ENCODE measurements at places on chromosomes 16 and 17.

DNA sequence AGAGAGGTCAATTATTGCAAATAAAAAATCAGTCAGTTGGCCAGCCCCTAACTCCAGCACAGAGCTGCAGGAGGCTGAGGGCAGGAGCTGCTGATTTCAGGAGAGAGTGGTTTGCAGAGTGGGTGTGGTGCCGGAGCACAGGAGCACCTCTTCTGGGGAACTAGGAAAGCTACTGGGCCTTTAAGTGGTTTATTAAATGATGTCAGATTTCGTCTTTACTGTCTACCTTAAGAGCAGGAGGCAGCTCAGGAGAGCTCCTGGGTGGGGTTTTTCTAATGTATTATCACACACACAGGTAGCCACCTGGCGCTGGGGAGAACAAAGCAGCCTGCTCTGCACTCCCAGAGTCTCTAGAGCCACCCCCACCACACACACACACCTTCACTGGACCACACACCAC lies 11.5 kb upstream of the HAS3 start:
- DNase-seq, result no peak

- DNase-seq, result no peak
These were observed 164.3 kb downstream of the ANKFN1 start for GRCh38 chr17:56317351-56318208.

DNA sequence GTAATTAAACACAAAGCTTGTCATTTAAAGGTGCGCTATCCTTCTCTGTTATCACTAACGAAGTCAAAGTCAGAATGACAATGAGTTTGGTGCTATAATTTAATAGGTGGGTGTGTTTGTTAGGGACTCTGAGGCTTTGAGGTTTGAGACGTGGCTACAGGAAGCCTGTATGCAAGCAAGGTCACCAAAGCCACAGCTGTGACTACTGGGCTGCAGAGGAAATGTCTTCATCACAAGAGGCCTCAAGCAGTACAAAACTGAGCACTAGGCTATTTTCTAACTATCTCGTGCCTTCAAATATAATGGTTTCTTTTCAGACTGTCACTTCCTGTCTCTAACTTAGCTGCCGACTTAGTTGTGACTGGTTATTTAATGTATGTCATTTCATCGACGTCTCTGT lies 141.2 kb downstream of the AATF start:
- DNase-seq, result no peak

DNA sequence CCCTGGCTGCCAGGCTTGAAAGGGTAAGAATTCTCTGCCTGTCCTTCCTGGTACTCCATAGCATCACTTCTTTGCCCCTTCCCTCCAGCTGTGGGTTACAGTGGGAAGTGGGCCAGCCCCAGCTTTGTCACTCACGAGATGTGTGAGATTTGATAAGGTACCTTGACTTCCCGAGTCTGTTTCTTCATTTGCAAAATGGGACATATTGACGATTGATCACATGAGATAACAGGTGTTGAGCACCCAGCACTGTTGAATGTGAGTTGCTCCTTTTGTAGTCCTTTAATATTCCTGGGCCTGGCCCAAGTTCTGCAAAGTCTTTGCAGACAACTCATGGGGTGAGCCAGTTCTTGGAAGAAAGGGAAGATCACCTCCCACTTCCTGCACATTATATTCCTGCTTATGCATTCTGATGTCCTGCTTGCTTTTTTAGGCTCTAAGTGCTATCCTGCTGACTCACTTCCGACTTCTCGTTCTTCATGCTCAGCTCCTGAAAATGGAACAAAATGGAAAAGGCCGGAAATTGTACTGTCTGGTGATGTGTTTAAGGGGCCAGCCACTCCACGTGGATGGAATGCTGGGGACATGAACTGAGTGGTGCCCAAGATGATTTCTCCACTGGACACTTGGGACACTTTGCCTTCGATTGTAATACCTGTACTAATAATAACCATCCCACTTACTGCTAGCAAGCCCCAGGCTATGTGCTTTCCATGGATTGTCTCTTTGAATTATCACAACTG lies 8.3 kb upstream of the NLK start:
- DNase-seq, result peak; percentile 87

DNA sequence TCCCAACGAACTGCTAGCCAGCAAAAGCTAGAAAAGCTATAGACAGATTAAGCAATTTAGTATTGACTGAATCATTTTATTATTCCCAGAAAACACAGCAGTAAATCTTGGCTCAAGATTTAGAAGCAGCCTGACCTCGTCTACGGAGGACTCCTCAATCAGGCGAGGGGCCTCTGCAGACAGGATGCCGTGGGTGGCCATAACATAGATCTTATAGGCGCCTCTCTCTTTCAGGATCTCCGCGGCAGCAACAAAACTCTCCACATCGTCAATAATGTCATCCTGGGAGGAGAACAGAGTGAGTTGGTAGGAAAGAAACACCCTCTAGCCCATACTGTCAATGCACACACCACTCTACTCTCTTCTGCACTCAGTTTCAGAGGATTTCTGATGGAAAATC lies 4.7 kb upstream of the QRICH2 start:
- no peak for DNase-seq

DNA sequence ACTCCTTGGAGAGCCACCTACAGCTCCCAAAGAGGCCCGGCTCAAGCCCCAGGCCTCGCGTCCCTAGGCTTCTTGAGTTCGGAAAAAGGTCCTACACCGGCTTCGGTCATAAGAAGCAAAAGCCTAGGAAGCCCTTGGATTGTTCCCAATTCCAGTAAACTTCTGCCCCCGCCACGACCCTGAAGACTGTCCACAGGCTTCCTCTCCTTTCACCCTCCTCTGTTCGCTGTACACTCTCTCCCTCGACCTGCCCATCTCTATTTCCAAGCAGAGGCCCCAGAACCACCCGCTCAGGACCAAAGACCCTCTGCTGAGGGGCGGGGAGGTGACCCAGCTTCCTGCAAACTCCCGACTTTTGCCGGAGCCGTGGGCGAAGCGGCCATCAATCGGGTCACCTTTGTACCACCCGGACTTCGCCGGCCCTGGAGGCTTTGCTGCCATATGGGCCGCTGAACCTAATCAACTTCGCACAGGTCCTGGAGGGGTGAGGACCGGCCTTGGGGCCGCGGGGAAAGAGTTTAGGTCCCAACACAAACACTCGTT lies 2.7 kb downstream of the HOXB2 start:
- DNase-seq, result no peak

DNA sequence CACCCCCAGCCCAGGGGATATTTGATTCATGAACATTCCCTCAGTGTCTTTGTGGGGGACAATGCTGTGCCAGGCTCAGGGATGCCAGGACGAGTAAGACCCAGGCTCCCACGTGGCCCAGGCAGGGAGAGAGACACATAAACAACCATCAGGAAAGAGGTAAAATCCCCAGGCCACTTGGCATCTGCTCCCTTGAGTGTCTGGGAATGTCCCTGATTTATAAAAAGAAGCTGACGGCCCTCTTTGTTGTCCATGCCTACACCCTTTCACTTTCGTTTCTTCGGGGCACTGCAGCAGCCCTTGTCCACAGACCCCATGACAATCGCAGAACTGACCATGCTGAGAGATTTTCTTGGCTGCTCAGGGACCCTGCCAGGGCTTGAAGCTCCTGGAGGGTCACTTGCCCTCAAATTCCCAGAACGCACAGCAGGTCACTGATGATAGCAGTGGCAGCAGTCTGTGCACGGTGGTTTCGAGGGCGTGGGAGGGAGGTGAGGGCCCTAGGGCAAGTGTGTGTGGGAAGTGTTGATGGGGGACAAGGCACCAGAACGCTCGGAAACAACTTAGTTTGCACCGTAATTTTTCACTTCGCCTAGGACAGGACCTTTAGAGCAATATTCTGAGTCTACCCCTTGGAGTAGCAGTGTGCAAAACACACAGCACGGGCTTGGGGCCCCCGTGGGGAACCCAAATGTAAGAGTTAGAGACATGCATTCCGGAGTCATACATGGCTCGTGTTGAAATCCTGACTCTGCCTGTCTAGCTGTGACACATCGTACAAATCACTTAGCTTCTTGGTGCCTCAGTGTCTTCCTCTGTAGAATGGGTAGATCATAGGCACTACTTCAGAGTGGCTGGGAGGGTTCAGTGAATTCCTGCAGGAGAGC lies 4.7 kb downstream of the NOD2 start:
- DNase-seq, result peak; percentile 64

- DNase-seq, result no peak
These were observed 54.1 kb downstream of the TNFRSF13B start for GRCh38 chr17:16917671-16918394.

DNA sequence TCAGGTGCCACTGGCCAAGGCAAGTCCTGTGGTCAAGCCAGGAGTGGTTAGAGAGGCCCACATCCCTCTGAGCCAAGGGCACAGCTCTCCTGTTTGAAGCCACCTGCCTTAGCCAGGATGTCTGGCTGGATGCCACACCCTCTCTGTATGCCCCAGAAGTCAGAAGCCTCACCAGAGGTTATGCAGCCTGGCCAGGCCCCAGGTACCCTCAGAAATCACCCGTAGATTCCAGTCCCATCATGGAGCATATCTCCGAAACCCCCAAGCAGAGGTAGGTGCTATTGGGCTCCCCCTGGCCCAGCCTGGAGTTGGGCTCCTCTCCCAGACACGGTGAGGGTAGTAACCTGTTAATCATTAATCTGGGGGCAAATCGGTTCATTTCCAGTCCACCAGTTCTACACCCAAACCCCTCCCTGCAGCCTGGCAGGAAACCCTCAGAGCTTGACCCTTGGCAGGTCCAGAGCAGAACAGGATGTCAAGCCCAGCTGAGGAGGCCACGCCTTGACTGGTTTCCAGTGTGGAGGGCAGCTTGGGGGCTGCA lies 60.6 kb upstream of the TMEM97 start:
- no peak for DNase-seq

GRCh38 chr16:3036726-3037315 lies at the start of gene BICDL2:
BICDL2 (minus strand) TSS chr16:3036944; CDS start chr16:3035496, 1,448 bp downstream.
- no peak for DNase-seq

GRCh38 chr17:1490643-1491442 lies 1.6 kb downstream of the MYO1C start:
- peak; percentile 45 for DNase-seq

GRCh38 chr17:79192503-79193351 lies 118.1 kb downstream of the ENGASE start:
- peak; percentile 48 for DNase-seq

- no peak for DNase-seq
These were observed 9.8 kb upstream of the TNRC6C start for GRCh38 chr17:77948690-77949114.

GRCh38 chr16:82055117-82055516 lies 20.1 kb downstream of the HSD17B2 start:
- DNase-seq, result no peak

DNA sequence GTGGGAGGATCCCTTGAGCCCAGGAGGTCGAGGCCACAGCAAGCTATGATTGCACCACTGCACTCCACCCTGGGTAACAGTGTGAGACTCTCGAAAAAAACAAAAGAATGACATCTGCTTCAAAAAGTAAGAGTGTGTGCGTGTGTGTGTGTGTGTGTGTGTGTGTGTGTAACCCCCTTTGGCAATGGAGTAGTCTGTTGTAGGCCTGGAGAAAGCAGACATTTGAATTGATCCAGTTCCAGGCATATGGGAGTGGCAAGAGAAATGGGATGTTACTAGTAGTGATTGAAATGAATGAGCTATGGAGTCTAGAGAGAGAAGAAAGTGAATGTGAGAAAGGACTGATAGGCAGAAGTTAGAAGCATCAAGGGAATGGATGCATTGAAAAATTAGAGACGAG lies 9.9 kb downstream of the CASC3 start:
- no peak for DNase-seq

DNA sequence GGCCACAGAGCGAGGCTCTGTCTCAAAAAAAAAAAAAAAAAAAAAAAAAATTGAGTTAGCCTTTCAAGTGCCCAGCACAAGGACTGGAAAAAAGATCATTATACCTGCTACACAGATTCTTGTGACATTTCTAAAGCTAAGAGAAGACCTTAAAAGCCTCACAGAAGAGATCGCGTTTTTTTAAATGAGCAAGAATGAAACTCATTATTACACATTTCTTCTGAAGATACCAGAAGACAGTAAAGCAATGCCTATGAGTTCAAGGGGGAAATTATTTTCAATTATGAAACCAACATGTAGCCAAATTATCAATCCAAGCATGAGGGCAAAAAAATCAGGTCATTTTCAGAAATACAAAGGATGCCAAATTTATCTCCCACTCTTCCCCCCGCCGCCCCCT lies 56.8 kb downstream of the MED13 start:
- no peak for DNase-seq

All from epithelial cell of esophagus (primary cell).